ENCODE measurements at places on chromosomes 12 and 14.

- DNase-seq = no peak
Measured at GRCh38 chr12:60475825-60476224, 880.0 kb downstream of the SLC16A7 start.

DNA sequence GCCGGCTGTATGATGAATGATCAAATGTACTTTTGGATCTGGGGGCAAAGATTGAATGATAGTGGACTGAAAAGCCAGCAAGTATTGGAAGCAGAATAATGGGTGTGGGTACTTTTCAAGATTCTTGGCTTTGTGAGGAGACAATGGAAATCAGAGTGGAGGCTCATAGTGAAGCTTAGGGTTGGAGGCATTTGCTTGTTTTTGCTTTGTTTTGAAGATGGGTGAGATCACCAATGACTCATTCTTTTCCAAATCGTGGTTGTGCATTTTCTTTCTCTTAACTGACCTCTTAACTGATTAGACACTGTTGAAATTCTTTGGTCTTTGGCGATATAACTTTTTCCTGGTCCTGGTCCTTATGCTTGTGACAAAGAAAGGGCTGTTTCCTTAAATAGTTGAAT lies 54.4 kb downstream of the PELI2 start:
- DNase-seq = peak; percentile 85

DNA sequence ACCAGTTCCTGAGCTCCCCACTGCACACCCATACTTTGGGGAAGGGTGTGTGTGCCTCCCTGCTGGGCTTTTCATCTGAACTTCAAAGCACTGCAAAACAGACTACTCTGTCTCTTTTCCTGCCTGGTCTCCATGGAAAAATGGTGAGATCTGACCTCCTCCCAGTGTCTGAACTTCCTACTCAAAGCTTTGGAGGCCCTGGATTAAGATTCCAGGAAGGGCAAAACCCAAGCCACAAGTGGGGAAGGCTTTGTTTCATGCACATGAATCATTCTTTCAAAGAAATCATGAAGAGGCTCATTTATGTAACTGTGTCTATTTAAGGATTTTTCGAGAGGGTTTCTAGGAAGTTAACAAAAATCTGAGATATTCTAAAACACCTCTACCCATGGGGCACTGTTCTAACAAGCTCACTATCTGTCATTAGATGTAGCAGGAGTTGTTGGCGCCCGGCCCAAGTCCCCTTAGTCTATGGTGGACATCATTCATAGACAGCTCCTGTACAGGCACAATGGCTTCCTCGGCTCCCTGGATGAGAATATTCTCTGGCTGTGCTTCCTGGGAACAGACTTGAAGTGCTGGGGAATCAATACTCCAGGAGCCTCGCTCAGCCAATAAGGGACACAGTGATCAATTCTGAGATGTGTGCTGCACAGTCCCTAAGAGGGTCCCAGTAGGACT lies 224.0 kb downstream of the KTN1 start:
- DNase-seq = peak; percentile 61

DNA sequence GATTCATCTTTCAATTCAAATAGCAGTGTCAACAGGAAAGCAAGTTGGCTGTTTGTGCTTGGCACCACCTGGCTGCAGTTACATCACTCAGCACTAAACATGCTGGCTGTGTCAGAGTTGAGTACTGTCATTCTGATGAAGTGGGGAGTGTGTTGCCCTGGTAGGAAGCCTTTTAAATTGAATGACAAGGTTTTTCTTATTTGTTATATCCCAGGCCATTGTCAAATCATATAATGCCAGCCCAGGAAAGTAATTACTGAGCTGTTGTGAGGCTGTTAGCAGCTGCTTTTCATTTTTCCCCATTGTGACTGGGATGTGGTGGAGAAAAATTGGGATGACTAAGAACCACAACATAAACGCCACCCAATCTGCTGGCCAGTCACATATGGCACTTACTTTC lies 106.5 kb upstream of the PRKD1 start:
- peak; percentile 29 for DNase-seq

DNA sequence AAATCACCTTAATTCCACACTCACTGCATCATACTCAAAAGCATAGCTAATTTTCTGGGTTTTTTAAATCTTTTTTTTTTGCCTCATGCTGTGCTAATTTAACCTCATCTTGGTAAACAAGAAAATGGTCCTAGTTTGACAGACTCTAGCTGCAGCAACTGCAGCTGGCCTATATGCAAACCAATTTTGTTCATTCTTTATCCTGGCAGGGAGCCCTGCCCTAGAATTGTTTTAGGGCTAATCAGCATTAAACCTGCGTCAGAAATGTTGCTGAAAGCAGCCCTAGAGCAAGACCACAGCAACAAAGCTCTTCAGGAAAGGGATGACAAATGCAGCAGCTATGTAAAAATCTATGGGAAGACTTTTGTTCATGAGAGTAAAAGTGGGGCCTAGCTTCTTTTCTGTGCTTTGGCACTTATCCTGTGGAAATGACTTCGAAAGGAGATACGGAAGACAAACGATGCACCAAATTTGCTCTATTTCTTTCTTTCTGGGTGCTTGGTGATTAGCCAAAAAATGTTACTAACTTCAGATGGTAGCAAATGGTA lies 72.2 kb downstream of the DENND5B start:
- DNase-seq = peak; percentile 100

GRCh38 chr14:95943699-95944098 lies 67.1 kb downstream of the TUNAR start:
- DNase-seq = no peak

- peak; percentile 72 for DNase-seq
Measured at GRCh38 chr14:52315355-52315718, 1.2 kb downstream of the PTGER2 start.

- no peak for DNase-seq
Measured at GRCh38 chr12:108964371-108965352, 56.2 kb downstream of the SVOP start.

- peak; percentile 41 for DNase-seq
Measured at GRCh38 chr12:76866726-76867125, 12.1 kb downstream of the CSRP2 start.

DNA sequence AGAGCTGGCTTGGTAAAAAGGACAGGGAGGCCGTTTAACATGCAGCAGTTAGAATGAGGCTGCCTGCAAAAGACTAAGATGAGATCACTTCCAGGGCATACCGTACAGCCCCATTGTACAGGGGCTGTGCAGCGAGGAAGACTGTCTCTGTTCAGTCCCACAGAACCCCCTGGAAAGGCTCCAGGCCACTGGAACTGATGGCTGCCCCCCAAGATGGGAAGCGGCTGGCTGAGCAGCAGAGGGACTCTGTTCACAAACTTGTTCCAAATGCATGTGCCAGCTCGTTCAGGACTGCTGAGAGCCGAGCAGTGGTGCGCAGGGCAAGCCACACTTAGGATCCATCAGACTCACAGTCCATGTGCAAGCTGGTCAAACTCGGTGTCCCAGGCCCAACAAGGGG lies 82.9 kb downstream of the CHGA start:
- DNase-seq = no peak

DNA sequence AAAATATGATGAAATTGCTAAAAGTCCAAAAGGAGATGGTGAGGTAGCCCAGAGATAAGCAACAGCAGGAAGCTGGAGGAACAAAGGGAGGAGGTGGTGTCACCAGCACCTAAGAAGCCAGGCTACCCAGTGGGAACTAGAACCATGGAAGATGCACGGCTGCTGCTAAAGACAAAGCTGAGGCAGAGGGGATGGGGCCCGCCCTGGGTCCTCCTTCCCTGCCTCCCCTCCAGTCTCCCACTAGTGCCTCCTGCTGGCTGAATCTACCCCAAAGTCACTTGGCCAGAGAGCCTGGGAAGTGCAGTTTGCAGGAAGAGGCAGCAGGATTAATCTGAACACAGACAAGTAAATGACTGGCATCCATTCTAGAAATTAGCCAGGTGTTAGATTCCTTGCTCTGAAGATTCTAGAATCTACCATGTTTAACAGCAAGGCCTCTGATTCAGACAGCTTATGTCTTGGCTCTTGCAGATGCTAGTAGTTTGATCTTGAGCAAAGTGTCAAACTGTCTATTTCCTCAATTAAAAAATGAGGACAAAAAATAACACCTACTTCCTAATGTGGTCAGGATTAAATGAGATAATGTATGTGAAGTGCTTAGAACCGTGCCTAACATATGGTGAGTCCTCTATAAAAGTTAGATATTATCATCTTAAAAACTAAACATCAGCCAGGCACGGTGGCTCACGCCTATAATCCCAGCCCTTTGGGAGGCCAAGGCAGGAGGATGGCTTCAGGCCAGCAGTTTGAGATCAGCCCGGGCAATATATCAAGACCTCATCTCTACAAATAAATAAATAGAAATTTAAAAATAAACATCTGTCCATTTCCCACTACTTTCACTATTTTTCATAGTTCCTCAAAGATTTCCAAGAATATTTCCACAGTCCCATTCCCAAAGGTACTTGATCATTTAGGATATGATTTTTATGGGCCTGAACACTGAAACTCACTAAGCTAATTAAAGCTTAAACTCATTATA lies 5.8 kb upstream of the LRP10 start:
- no peak for DNase-seq

DNA sequence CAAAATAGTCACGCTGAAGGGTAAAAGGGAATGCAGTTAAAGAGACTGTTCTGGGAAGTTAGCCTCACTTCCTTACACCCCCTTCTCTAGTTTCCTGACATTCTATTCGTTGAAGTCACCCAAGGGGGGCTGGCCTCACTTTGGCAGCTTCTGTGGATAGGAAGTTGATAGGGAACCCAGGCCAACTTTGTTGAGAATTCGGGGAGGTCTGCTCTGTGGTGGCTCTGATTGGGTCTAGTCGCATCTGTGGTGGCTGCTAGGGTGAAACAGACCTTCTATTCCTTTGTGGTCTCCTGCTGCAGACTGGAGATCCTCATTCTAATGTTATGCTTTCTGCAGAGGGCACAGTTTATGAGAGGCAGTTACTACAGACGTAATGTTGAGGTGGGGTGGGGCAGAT lies 28.8 kb upstream of the GZMB start:
- no peak for DNase-seq

DNA sequence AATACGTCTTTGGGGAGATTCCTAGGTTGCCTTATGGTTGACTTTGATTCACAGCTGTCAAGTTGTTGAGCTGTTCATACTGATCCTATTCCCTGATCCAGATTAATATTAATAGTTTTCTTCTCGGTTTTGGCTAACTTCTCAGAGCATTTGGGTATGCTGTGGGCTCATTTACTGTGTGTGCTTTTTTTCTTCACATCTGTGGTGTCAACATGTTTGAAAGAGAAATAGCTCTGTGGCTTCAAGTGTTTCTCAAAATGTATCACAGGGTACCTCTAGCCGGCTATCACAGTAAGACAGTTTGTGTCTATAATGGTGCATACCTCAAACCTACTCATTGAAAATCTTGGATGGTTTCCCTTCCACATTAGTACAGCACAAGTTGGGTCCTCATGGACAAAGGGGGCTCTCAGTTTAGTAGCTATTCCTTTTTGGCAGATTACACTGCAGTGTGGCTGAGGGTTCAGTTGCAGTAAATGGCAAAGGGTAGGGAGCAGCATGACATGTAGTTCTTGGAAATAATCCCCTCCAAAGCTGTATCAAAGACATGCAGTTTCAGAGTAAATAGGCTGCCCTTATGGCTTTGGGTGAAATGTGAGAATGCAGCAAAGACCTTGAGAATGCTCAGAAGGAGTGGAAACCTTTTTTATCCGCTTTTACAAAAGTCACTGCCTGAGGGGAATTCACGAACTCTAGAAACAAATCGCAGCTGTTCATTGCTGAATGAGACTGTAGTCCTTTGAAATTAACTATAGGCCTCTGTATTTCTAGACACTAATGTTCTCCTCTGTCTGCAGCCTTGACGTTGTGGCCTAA lies 102.4 kb upstream of the ATF1 start:
- DNase-seq = peak; percentile 43

- DNase-seq = no peak
Measured at GRCh38 chr14:39157491-39157890, 12.6 kb downstream of the TRAPPC6B start.

GRCh38 chr12:106136263-106136662 lies 2.5 kb downstream of the NUAK1 start:
- DNase-seq = peak; percentile 85

DNA sequence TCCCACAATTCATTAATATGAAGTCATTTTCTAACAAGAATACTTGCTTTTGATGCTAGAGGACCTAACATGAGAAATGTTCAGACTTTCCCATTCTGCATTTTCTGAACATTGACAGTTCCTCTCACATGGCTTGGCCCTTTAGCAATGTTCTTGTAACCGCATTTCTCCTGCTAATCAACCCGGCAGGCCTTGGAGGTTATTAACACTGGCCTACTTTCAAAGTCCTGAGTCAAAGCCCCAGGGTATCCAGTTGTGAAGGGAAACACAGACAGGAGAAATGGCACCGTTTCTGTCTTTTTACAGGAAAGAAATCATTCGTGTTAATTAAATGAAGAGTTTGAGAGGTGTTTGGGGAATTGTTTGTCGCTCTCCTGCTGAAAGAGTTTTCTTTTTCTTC lies 446.5 kb upstream of the MIS18BP1 start:
- DNase-seq = no peak

DNA sequence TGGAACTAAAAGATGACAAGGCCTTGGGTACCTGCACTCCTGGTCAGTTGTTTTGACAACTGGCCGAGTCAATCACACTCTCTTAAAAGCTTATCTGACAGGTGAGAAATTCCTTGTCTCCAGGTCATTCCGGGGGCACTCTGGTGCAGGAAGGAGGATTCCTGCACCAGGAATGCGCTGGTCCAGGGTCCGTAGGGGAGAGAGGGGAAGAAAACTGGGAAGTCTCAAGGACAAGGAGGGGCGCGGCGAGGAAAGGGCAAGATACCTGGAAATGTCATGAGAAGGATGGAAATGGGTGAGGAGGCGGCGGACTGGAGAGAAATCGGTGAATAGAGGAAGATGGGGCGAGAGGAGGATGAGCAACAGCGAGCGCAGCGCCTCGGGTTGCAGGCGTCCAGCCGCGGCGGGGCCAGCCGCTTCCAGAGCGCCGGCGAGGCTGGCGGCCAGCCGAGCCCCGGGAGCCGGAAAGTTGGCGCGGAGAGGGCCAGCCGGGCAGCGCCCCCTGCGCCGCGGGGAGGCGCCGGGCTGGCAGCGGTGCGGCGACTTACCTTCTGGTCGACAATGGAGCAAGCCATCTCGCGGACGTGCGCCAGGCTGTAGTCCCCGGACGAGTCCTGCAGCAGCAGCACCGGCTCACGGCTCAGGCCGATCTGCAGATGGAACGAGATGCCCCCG lies 809 bp downstream of the PRKD1 start:
- peak; percentile 54 for DNase-seq

GRCh38 chr12:125996443-125996842 lies 931.2 kb downstream of the AACS start:
- no peak for DNase-seq

DNA sequence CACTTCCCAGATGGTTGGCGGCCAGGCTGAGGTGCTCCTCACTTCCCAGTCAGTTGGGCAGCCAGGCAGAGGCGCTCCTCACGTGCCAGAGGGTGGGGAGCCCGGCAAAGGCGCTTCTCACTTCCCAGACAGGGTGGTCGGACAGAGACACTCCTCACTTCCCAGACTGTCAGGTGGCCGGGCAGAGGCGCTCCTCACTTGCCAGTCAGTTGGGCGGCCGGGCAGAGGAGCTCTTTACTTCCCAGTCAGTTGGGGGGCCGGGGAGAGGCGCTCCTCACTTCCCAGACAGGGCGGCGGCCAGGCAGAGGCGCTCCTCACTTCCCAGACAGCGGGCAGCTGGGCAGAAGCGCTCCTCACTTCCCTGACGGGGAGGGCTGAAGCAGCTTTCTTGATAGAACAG lies 143.0 kb upstream of the ARID2 start:
- DNase-seq = no peak

- DNase-seq = peak; percentile 22
Measured at GRCh38 chr12:8817856-8818255, 4.6 kb upstream of the A2ML1 start.

Data from fibroblast of lung (primary cell).